Vein endothelial cell (primary cell): ENCODE measurements at places on chromosomes 7 and 10. TPM values are rescaled to one million over a fixed set of nuclear protein-coding genes. Genes with fewer than 3 reads are reported as not detected.

The SPDYE8 gene
- total RNA-seq, result not detected in 2 replicates

The IFIT1B gene
- total RNA-seq, result not detected in 2 replicates

The SH2D4B gene
- under 0.01 and 0.10 TPM in 2 replicates for total RNA-seq

The FGFBP3 gene
- 0.29 and 0.65 TPM in 2 replicates for total RNA-seq

The TNS3 gene
- 16.0 and 19.6 TPM in 2 replicates for total RNA-seq

The TSPAN33 gene
- total RNA-seq, result 0.10 TPM in 1 of 2 replicates, not detected in the other

The CALU gene
- total RNA-seq, result 363 and 388 TPM in 2 replicates

The C7orf57 gene
- not detected in 2 replicates for total RNA-seq

The TPK1 gene
- 13.1 and 19.2 TPM in 2 replicates for total RNA-seq

The OPN1SW gene
- total RNA-seq, result not detected in 2 replicates

The OR9A2 gene
- total RNA-seq, result 0.33 TPM in 1 of 2 replicates, not detected in the other

The CPN1 gene
- total RNA-seq, result not detected in 2 replicates

The OR2A42 gene
- not detected in 2 replicates for total RNA-seq

The MKI67 gene
- total RNA-seq, result 17.6 and 37.2 TPM in 2 replicates

The PNLIPRP2 gene
- total RNA-seq, result not detected in 2 replicates

The CCDC186 gene
- 15.0 and 17.0 TPM in 2 replicates for total RNA-seq

The COL13A1 gene
- total RNA-seq, result 13.1 and 16.7 TPM in 2 replicates

The FAM25C gene
- not detected in 2 replicates for total RNA-seq

The SEMA3A gene
- total RNA-seq, result 13.0 and 23.2 TPM in 2 replicates

The SIRT1 gene
- 8.8 and 9.6 TPM in 2 replicates for total RNA-seq

The ACTL6B gene
- total RNA-seq, result not detected in 2 replicates

The MXI1 gene
- total RNA-seq, result 5.0 and 11.4 TPM in 2 replicates

The GPR15LG gene
- total RNA-seq, result not detected in 2 replicates

The CFAP43 gene
- 0.10 TPM in 1 of 2 replicates, not detected in the other for total RNA-seq

The SLC18A3 gene
- total RNA-seq, result not detected in 2 replicates

The VAX1 gene
- total RNA-seq, result not detected in 2 replicates

The RADIL gene
- 0.48 and 0.65 TPM in 2 replicates for total RNA-seq

The NEURL1 gene
- total RNA-seq, result under 0.01 and 0.33 TPM in 2 replicates

The FAM237B gene
- not detected in 2 replicates for total RNA-seq

The ZP3 gene
- total RNA-seq, result 4.2 and 6.5 TPM in 2 replicates

The SPDYE16 gene
- total RNA-seq, result under 0.01 TPM in 1 of 2 replicates, not detected in the other

The GPR141 gene
- total RNA-seq, result not detected in 2 replicates

The ALOX5 gene
- total RNA-seq, result not detected in 2 replicates

The RSBN1L gene
- 12.3 and 14.0 TPM in 2 replicates for total RNA-seq

The CRPPA gene
- total RNA-seq, result 1.3 and 2.6 TPM in 2 replicates

The MACC1 gene
- total RNA-seq, result not detected in 2 replicates

The MSS51 gene
- total RNA-seq, result 1.6 TPM in 2 replicates

The KIAA1217 gene
- total RNA-seq, result 4.9 and 10.9 TPM in 2 replicates

The TLX1 gene
- total RNA-seq, result not detected in 2 replicates

The HTR7 gene
- under 0.01 and 0.10 TPM in 2 replicates for total RNA-seq

The SYT15 gene
- 0.10 and 0.65 TPM in 2 replicates for total RNA-seq

The PCLO gene
- 3.8 and 3.9 TPM in 2 replicates for total RNA-seq
